ENCODE measurements at places on chromosomes 16 and 17.

DNA sequence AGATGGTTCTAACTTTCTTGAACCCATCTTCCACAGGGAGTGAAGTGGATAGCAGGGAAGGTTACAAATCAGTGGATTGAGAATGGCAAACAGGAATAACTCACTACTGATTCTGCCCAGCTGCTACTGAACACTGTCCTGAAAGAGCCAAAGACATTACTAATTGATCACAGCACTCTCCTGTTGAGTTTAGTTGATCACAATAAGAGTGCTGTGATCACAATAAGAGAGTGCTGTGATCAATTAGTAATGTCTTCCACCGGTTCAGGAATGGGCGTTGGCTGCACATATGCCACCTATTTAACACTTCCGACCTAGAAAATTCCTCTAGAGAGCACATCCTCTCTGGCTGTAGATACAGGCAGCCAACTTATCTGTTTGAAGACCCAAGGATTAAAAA is 11.4 kb downstream of the CFAP97D1 start:
- DNase-seq: no peak

- no peak for DNase-seq
These were observed 175.7 kb upstream of the GSE1 start for GRCh38 chr16:85437166-85438052.

- DNase-seq: no peak
These were observed 101.4 kb upstream of the HSBP1 start for GRCh38 chr16:83706394-83706793.

DNA sequence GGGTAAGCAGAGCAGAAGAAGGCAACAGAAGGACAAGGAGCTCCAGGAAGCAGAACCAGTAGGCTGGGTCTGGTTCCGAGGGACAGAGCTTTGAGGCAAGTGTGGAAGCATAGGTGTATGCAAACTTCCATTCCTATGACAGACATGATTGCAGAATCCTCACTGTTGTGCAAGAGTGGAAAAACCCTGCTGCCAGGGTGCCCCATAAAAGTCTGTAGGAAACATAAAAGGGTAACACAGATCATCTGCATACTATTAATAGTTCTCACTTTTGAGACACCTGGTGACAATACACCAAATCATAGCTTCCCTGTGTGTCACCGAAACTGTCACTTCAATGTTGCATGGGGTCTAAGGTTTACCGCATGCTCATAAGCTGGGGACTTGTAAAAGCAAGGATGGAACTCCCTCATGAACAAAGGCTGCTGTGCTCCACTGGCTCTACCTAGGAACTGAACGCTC is 39.7 kb downstream of the ARHGAP17 start:
- DNase-seq: no peak

DNA sequence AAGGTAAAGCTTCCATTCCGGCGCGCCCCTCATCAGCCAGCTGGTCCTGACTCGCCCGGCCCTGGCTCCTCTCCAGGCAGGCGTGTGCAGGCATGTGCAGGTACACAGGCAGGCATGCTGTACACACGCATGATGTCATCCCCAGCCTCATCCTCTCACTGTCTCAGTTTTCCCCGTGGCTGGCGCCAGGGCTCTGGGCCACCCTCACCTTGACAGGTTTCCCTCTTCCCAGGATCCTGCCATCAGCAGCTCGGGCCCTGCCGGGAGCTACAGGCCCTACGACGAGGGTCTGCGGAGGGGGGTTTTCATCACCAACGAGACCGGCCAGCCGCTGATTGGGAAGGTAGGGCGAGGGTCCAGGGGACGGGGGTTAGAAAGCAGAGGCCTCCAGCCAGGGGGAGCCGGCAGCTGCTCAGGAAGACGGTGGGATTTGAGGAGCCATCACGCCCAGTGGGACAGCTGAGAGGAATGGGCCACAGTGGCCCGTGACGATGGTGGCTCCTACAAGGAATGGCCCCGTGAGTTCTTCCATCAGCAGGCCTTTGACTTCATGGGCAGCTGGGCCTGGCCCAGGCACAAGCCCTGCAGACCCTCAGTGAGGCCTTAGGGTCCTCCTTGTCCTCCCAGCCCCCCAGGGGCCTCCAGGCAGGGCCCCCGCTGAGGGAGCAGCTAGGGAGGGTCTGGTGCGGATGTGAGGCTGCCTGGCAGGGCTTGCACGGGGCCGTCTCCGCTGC is 8.5 kb downstream of the GAA start:
- DNase-seq: no peak

DNA sequence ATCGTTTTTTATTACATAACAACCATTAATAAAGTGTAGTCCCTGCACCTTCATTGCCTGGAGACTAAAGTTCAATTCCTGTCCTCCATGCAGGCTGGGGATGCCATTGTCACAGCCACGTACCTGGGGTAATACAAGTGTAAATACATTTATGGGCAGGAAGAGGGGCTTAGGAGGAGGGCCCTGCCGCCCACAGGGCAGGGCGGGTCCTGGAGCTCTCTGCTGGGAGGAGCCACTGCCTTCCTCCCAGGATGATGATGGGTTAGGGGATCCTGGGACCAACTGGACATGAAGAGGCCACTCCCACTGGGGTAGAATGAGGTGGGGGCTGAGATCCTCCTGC is 44.1 kb upstream of the SLC38A10 start:
- DNase-seq: no peak

DNA sequence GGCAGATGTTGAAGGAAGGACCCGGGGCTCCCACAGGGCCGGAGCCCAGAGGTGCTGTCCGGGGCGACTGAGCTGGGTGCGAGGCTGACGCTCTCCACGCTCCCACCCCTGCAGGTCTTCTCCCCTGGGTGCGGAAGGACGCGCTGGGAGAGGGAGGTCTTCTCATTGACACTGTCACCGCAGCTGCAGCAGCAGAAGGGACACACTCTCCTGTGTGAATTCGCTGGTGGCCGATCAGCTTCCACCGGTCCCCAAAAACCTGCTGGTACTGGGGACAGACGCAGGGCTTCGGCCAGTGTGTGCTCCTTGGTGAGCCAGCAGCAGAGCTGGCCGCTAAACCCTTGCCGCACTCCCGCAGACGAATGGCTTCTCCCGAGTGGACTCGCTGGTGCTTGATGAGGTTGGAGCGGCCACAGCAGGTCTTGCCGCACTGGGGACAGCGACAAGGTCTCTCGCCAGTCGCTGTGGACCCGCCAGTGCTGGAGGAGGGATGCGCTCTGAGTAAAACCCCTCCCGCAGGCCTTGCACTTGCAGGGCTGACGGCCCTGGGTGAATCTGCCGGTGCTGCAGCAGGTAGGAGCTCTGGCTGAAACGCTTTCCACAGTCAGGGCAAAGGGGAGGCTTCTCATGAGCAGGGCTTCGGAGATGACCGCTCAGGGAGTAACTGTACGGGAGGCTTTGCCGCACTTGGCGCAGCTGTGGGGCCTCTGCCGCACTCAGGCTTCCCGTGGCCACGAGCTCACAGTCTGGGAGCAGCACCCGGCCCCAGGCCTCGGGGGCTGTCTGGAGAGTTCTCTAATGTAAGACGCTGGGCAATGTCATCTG is 6.2 kb downstream of the ZNF843 start:
- DNase-seq: no peak

DNA sequence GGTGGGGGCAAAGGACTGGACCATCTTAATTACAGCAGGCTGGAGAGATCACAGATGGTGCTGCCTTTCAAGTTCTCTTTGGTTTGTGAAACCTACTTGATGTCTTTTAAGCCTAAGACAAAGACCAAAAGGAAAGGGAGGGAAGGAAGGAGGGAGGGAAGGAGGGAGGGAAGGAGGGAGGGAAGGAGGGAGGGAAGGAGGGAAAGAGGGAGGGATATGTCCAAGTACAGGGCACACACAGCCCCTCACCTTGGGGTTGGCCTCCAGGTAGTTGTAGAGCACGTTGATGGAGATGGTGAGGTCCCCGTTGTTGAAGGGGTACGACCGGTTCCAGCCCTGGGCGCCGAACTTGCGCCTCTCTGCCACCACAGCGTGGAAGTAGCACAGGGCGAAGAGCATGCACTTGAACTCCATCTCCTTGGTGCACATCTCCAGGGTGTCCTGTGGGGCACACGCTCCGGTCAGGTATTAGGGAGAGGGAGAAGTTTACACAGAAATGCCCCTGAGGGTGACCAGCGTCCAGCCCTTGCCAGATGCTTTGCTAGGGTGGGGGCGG is 55.4 kb downstream of the PGS1 start:
- no peak for DNase-seq

DNA sequence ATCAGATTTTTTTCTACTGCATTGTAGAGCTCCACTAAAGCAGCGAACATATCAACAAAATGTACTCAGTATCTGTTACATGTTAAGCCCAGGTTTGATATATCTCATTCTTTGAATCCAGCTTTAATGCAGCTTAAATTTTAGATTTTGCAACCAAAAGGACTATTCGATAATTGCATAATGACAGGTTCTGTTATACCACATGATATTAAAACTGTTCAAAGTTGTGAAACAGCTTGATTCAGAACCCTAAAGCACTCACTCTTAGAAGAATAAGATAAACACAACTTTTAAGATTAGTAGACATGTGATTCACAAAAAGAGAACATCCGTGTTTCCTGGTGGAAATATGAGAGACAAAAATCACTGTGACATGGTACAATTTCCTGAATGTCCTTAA is 427.9 kb downstream of the CDH11 start:
- DNase-seq: no peak
